ENCODE measurements at places on chromosomes 2 and 18.
A peak's percentile ranks its signal among the peaks of the same experiment; 100 is the strongest.

DNA sequence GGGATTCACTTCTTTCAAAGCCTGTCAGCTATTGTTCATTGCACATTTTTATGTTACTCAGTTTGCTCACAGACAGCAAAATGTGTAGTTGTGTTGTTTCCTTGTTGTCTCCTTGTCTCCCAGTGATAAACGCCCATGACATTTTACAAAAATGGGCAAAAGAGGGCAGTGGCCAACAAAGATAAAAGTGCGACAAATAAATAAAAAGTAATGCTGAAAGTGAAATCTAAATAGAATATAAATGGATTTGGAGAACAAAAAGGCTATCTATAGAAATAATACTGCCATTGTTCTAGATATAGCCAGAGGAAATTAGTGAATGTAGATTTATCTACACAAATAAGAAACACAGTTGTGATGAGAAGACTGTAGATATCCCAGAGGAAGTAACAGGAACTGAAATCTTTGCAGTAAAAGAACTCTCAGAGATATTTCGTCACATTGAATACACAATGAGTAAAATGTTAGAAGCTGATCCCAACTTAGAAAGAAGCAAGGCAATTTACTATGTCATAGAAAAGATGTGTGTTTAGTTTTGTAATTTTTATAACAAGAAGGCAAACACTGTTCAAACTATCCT, 1186.2 kb upstream of the FAM98A start:
- no peak for DNase-seq

- peak; percentile 69 for DNase-seq
Measured at GRCh38 chr2:44952143-44952805, 10.8 kb downstream of the SIX3 start.

DNA sequence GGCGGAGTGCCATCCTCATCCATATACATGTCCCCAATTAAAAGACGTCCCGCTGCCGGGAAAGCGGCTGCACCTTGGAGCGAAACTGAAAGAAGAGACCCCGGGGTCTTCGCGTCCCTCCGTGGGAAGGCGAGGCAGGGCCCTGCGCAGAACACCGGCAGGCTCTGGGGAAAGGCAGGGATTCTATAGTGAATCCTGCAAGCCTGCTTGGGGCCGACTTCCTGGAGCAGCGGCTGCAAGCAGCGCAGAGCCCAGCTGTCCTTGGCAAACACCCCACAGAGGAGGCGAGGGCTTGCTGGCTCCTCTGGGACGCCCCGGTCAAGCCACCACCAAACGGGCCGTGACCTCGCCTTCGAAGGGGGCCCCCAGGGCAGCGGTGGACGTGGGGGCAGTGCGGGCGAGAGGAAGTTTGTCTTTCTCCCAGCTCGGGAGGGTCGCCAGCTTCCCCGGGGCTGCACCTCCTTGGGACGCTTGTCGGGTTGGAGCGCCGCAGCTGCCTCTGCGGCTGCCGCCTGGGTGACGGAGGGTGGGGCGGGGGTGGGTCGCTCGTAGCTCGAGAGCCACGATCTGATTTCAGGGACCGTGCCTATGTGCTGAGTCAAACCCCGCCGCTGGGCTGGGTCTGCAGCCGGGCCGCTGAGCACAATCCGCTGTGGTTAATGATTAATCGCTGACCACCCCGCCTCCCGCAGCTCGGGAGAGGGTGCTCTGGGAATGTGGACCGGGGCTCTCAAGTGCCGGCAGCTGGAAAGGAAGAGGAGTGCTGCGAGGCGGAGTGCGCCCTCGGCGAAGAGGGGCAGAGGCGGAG, 486 bp upstream of the GPR39 start:
- DNase-seq: peak; percentile 85

DNA sequence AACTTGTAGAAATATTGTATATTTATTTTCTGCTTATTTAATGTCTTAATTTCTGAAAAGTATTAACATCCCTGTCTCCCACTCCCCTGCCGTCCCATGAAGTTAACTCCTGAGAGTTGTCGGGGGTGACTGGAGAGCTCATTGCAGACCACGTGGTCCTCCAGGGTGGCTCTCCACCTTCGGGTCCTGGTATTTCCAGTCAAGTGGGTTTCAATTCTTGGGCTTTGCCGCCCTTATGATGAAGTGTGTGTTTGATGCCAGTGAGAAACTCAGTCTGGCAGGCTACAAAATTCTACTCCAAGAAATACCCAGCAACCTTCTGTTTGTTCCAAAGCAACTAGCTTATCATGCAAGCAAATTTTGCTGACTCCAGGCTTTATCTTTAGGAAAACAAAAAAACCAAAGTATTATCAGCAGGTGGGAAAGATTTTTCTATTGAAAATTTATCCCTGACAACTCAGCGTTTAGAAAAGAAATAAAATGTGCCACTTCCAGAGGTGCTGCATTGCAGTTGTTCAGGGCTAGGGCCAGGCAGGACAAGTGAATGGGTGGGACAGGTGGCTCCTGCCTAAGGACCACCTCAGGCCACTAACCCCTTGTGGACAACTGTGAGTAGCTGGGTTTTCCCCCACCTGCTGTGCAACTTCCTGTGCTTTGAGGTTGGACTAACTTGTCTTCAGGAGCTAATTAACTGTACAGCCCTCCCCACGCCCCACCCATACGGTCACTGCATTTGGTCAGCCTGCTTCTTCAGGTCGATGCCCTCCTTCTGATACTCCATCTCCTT, 46.6 kb downstream of the BCL2L11 start:
- no peak for DNase-seq

DNA sequence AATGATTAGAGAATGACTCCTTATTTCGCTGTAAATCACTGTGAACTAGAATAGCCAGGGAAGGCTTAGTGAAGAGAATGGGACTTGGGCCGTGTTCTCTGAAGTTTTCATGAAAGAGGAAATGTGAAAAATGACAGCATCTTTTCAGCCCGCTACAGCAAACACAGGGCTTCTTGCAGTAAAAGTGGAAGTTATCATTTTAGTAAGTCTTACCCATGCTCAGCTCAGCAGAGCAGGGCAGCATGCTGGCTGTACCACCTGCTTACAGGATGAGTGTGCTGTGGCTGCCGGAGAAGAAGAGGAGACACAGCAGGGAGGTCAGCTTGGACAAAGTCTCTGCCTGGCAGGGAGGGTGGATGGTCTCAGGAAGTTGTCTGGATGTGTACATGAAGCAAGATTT, 300.7 kb upstream of the DLGAP1 start:
- no peak for DNase-seq

DNA sequence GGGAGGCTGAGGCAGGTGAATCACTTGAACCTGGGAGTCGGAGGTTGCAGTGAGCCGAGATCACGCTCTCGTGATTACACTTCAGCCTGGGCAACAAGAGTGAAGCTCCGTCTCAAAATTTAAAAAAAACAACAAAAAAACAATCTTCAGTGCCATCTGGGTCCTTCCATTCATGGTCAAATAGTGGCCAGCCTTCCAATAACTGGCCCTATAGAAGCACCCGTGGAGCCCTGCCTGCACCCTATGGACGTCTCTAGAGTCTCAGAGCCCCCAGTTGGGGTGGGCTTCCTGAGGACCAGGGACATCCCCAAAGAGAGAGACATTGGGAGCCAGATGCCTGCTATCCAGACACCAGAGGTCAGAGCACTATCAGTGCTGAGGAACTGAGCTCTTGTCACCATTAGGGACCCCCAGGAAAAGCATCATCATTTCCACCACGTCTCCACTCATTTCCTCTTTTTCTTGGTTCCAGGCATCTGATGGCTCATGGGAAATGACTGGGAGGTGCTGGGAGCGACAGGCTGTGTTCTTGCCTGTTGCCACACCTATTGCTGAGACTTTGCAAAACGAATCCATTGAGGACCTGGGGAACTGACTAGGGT, 9.4 kb downstream of the NEU2 start:
- DNase-seq: peak; percentile 50

DNA sequence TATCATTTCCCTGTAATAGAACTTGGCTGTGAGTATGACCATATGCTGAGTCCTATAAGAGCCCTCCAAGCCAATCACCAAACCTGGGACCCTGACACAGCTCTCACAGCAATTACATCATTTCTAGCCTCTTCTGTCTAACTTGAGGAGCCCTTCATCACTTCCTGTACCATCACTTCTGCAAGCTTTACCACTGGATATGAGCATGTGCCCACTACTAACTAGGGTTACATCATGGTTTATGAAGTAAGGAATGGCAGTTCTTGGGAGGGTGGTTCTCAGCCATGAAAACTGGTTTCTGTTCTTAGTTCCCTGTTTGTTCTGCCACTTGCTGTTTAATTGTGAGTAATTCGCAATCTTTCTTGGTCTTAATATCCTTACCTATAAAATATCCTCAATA, 31.0 kb upstream of the EPB41L3 start:
- DNase-seq: no peak

DNA sequence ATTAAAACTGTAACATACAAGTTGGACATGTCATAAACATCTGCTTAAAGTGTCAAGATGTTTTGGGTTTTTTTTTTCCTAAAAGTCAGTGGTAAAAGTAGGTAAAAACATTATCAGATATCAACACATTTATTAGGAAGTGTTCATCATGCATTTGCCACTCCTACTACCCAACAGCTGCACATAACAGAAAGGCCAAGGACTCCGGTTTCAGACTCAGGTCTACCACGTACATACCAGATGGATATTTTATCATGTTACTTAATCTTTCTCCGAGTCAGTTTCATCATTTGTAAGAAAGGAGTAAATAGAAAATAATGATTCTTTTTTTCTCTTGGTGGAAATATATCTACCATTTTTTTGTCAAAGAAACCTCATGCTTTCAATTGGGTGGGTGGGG, 192.3 kb downstream of the UBE2E3 start:
- no peak for DNase-seq

DNA sequence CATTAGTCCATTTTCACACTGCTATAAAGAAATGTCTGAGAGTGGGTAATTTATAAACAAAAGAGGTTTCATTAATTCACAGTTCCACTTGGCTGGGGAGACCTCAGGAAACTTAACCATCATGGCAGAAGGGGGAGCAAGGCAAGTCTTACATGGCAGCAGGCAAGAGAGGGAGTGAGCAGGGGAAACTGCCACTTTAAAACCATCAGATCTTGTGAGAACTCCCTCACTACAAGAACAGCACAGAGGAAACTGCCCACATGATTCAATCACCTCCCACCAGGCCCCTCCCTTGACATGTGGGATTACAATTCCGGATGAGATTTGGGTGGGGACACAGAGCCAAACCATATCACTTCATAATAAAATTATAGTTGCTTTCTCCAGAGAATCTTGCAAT, 365.5 kb upstream of the ID2 start:
- no peak for DNase-seq

GRCh38 chr18:12315490-12315889, 7.4 kb downstream of the TUBB6 start:
- DNase-seq: no peak

GRCh38 chr2:57891086-57891712, 155.4 kb upstream of the VRK2 start:
- no peak for DNase-seq

GRCh38 chr18:55401638-55402191, 186.3 kb downstream of the TCF4 start:
- DNase-seq: peak; percentile 81

DNA sequence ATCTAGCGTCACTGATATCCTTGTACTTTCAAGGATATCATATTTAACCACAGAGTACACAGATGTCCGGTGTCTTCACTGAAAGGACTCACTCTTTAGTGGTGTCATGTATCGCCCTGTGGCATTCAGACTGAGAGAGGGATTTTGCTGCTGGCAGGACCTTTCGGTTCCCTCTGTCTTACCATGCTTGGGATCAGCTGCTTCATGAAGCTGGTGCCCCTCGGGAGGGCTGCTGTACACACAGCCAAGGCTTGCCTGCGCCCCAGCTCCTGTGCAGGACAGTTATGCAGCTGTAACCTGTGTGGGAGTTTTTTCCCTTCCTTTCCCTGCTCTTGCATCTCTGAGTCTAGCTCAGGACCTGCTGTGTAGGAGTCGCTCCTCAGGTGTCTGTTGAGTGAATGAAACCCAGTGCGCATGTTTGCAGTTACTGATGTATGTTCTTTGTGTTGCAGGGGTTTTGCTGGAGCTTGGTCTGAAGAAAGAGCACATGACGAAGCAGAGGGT, 64.4 kb downstream of the GREB1 start:
- DNase-seq: no peak

DNA sequence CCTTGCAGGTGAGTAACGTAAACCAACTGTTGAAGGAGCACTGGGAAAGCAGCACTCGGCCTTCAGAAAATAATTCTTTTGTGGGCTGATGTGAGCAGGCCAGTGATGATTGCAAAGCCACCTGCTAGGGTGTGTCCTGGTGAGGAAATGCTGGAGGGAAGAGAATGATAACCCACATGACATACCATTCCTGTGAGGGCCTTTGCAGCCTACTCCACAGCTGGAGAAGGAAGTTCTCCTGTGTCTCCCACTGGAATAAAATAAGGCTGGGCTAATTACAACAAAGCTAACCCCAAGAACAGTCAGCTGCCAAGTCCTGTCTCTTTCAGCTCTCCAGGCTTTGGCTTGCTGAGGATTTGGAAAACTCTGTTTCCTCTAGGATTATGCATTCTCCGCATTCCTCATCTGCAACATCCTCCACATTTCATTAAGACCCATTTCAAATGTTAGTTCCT, 16.7 kb upstream of the DSG1 start:
- DNase-seq: no peak

DNA sequence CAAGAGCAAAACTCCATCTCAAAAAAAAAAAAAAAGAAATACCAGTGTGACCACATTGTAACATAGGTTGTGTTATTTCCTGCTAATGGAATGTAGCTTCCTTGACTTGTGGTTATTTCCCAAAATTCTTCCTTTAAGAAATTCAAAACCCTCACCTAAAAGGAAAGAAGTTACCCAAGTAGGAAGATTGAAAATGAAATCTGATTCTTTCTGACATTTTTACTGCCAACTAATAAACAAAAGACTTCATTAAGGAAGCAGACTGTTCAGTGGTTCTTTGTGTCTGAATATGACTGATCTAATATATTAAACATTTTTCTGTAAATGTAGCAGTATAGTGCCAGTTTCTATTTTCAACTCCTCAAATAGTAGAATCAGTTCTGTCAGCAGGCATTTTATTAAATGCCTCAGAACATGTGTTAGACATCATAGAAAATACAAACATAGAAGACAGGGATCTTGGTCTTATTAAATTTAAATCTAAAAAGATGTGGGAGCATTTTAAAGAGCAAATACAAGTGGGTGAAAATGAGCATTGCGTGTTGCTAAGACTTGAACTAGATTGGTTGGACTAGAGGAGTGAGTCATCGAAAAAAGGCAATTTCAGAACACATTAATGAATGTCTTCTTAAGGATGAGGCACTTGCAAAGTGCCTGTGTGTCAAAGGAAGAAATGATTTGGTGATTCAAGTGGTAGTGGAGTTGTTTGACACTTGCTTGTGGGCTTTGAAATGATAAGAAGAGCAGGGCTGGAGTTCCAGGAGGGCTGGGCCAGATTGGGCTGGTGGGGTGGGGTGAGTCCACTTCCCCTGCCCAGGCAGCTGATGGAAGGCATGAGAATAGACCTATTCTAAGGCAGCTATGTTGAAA, 53.4 kb downstream of the PKP4 start:
- DNase-seq: no peak

- peak; percentile 16 for DNase-seq
Measured at GRCh38 chr2:178306352-178307073, 112.2 kb downstream of the OSBPL6 start.
